Activated gamma-delta T cell treated with Interleukin-2 at 50 U/mL for 16 hours (primary cell): ENCODE measurements at places on chromosomes 1 and 21.

- no peak for DNase-seq
Measured at GRCh38 chr1:2166254-2166653, 28.3 kb downstream of the FAAP20 start.

GRCh38 chr1:77407738-77408375 is 126.0 kb downstream of the AK5 start:
- DNase-seq: no peak

GRCh38 chr1:225882694-225883615 is 775 bp upstream of the TMEM63A start:
- DNase-seq: no peak

- DNase-seq: no peak
Measured at GRCh38 chr1:39255222-39255621, 50.7 kb downstream of the MACF1 start.

- DNase-seq: no peak
Measured at GRCh38 chr1:217253985-217254384, 376.9 kb downstream of the GPATCH2 start.

GRCh38 chr1:17574516-17574915 is 35.0 kb downstream of the ARHGEF10L start:
- no peak for DNase-seq

- no peak for DNase-seq
Measured at GRCh38 chr1:21537511-21537931, 28.3 kb downstream of the ALPL start.

DNA sequence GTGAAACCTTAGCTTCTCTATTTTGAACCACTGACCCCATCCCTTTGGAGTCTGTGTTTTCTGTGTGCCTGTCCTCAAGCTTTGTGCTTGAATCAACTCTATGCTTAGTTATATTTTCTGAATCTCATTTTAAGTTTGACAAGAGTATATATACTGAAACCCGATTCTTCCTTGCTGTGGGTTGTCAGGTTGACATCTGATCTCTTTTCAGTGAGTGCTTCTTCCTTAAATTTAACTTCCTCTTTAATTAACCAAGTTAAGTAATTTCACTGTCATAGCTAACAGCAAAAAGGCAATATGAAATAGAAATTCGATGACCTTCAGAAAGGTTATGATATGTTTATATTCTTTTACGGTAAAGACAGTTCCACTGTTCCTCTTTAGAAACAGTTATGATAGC is 69.4 kb downstream of the C1orf21 start:
- DNase-seq: no peak

- DNase-seq: no peak
Measured at GRCh38 chr1:69738458-69739250, 170.9 kb downstream of the LRRC7 start.

DNA sequence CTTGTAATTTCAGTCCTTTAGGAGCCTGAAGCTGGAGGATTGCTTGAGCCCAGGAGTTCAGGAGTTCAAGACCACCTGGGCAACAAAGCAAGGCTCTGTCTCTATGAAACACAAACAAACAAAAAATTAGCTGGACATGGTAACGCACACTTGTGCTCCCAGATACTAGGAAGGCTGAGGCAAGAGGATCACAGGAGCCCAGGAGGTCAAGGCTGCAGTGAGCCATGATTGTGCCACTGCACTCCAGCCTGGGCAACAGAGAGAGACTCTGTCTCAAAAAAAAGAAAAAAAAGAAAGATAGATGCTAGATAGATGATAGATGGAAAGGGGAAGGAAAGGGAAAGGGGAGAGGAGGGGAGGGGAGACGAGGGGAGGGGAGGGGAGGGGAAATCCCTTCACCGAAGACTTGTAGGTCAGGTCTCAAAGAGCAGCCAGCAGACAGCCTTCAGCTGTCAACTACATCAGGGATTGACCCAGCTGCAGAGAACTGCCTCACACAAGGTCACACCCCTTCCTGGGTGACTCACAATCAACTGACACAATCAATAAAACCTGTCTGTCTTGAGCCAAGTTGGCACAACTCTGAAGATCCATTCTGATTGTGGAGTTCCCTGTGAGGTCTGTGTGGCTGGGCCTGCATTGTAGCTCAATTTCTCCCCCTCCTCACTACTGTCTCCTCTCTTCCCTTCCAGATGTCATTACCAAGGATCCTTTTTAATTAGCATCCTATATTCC is 200.6 kb downstream of the RGS7 start:
- DNase-seq: no peak

GRCh38 chr1:245512980-245513578 is 358.3 kb downstream of the KIF26B start:
- no peak for DNase-seq

DNA sequence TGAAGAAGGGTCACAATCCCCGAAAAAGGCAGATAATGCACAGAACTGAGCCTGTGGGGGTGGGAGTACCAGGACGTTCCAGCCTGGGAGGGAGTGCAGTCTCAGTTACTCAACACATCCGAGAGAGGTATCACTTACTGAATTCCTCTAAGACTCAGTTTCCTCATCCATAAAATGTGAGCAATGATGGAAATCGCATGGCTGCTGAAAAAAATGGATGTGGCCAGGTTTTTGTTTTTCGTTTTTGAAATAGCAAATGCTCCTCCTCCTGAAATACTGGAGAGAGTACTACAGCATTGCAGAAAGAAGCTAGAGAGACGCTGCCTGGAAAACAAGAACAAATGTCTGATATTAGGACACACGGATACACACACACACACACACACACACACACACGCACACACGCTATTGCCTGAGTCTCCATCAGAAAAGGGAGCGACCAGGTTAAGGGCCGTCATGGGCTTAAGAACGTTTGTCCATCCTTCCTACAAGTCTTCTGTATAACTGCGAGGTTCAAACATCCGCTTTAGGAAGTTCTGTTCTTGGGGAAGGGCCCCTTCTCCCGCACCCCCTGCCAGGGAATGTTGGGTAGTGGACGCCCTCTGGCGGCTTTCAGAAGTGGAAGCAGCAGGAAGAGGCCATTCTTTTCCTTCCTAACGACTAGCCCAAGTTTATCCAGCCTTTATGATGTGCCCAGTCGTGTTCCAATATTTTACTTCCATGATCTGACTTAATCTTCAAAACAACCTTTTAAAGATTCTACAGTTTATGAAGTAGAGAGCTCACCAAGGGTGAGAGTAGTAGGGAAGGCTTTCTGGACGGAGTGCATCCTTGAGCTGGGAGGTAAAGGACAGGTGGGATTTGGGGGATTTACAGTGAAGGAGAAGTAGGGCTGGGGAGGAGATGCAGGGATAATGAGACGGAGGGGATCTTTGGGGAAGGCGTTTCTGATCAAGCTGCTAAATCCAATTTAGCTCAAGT is 699 bp upstream of the NES start:
- no peak for DNase-seq

DNA sequence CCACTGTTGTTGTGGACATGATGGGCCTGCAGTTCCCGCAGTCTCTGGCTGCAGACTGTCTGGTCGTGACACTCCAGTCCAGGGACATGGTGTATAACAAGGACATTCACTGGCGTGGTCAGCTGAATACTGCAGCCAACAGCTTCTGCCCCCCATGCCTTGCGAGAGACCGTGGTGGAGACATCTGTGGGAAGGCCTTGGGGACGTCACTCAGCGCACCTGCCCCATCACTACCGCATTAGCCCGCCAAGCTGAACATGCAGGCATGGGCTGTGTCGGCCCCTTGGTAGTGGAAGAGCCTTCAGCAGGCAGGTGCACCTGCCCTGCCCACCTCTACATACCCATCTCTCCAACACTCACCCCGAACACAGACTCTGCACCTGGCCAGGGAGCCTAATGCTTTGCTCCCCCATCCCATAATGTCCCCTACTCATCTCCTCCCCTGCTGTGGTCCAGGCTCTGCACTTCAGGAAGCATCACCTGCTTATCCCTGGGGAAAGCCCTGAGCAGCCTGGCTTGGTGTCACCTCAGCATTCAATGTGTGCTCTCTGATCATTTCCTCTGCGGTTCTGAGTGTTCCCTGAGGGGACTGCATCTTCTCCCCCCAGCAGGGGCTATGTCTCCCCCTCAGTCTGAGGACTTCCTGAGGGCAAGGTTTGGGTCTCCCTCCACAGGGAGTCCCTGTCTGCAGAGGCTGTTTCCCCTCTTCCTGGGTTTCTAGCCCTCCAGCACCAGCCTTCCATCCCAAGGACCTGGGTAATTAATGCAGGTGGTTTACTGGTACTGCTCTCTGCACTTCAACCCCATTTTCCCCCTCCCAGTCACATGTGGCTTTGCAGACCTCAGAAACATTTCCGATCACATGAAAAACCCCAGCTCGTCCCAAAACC is 3.2 kb downstream of the PGLYRP4 start:
- no peak for DNase-seq

- DNase-seq: no peak
Measured at GRCh38 chr1:97567000-97567749, 353.7 kb downstream of the DPYD start.

DNA sequence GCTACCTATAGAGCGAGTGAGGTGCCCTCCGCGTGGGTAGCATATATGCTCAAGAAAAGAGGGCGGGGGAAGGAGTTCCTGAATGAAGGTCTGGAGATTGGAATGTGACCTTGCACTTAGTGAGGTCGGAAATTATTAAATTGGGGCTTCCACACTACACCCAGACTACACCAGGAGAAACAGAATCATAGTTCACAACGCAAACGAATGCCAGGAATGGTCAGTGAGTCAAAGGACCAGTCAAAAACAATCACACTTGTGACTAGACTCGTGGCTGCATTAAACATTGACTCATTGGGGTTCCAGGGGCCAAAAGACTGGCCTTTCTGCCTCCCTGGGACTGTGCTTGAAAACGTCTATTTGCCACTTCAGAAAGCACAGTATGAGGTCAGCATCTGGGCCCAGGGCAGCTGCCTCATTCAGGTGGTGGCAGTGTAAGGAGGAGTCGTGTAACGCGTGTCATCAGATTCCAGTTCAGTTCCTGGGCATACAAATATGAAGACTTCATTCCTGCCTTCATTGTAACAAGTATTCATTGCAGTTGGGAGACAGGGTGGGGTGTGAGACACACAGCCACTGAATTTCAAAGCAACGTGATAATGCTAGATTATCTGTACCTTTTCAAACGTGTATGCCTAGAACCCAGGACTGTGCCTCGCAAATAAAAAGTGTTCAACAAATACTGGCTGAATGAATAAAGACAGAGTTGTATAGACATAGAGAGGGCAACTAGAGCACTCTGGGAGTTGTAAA is at the start of gene YOD1:
Gene YOD1, minus strand, starts transcription at position 18 of the 753 bp plus-strand sequence. CDS start 178 bp downstream, outside the sequence.
- no peak for DNase-seq

DNA sequence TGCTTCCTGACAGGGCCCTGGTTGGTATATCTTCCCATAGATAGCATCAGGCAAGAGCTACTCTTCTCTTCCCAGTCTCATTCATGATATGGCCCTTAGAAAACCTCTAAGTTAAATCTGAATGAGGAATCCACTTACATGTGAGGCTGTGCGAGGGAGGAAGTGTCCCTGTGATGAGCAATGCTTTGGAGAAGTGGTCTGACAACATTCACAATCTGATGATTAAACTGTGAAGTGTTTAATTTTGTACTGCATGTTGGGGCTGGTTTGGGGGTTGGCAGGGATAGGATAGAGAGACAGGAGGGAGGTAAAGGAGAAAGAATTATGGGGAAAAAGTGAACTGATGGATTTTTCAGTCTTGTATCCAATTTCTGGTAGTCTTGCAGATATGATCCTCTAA is 421.2 kb upstream of the DAB1 start:
- DNase-seq: no peak

- DNase-seq: no peak
Measured at GRCh38 chr21:42269386-42269785, 45.8 kb downstream of the TFF3 start.

DNA sequence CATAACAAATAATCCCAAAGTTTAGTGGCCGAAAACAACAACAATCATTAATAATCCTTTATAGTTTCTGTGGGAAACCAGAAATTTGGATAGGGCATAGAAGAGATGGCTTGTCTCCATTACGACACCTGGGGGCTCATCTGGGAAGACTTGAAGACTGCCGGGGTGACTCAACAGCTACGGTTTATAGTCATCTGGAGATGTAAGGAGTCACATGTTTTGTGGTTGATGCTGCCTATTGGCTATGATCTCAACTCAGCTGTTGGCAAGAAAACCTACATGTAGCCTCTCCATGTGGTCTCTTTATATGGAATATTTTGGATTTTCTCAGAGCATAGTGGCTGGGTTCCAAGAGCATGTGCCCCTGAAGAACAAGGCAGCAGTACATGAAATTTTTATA is 29.3 kb upstream of the TSPAN2 start:
- DNase-seq: no peak

DNA sequence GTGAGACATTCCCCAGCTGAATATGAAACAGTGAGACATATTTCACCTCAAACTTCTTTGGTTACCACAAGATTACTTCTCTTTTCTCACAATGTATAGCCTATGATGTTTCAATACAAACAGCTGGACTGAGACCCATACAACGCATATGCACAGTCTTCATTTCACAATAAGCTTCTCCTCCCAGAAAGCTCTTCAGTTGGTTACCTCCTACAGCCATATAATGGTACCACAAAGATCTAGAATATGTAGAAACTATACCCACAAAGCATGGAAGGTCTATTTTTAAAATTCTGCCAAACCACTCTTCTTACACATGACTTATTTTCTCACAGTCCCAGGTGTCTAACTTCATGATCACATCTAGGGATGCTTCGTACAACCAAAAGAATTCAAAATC is 70.8 kb downstream of the JAK1 start:
- no peak for DNase-seq

DNA sequence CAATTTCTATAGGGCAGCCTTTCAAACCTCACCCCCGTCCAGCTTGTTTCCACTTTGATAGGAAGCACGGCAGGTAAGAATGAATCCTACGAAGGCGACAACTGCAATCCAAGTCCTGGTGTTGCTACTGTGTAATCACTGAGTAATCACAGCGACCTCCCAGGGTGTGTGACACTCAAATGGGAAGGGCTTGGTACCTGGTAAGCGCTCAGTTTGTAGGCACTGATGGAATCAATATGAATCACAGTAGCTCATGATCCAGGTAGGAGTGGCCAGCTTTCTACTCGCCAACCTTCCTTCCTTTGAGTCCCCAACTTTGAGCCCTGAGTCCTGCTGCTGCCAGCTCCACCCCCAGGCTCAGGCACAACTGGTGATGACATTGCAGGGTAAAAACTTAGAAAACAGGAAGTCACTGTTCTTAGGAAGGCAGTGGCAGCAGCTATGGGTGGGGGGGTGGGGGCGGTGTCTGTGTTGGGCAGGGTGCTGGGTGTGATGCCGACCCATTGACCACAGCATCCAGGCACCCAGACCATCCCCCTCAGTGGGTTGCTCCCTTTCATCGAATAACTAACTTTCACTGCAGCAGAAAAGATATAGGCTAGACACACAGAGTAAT is 70.7 kb downstream of the CD247 start:
- DNase-seq: peak; percentile 61

DNA sequence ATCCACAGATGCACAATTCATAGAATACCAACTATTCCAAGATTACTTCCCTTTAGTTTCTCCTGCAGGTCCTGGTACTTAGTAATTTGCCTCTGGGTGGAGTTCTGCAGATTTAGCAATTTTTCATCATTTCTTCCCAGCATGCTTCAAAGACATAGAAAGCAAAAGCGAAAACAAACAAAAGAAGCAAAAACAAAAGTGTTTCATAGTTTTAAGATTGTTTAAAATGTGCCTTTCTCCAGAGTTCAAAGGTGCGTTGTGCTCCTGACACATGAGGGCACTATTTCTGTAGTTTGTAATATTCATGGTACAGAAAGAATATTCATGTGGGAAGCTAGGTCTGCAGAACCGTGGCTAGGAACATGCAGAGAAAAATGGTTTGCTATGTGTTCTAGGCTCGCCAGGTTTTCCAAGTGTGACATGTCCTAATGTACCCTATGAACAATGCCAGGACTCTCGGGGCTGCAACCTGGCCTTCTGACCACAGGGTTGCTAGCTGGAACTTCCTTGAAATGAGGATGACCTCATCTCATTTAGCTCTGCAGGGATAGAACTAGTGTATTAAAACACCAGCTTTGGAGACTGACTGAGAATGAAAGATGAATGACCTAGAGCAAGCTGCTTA is 30.0 kb upstream of the RCSD1 start:
- DNase-seq: peak; percentile 31
